SK-N-SH (cell line): ENCODE measurements at places on chromosomes 6 and 20. TPM values are rescaled to one million over a fixed set of nuclear protein-coding genes. Genes with fewer than 3 reads are reported as not detected.

GRCh38 chr6:128738112-128738511, 144.8 kb upstream of the LAMA2 start:
- no peak overlapping the region for H3K27ac ChIP-seq
- H3K4me1 ChIP-seq = no peaks in the 10 kb centered on the region
- DNase-seq = no peak
- H3K4me3 ChIP-seq = no peak overlapping the region
- H3K27me3 ChIP-seq = no peaks in the 10 kb centered on the region

- H3K27ac ChIP-seq = no peak overlapping the region
- no peak overlapping the region for H3K4me3 ChIP-seq
- no peak for DNase-seq
Observed at GRCh38 chr6:55011034-55011433, 163.3 kb upstream of the HCRTR2 start.

- peak overlapping the region; percentile 20; the same call in 1 of the 2 replicates for H3K27ac ChIP-seq
- peaks cover 10% of the 10 kb centered on the region for H3K4me1 ChIP-seq
- H3K36me3 ChIP-seq = no peaks in the 10 kb centered on the region
- DNase-seq = no peak
- no peak overlapping the region for H3K4me3 ChIP-seq
Observed at GRCh38 chr20:38117635-38118034, 47.4 kb downstream of the TGM2 start.

GRCh38 chr6:43616725-43617472, 12.2 kb downstream of the GTPBP2 start:
- no peaks in the 10 kb centered on the region for H3K27me3 ChIP-seq
- no peak overlapping the region for H3K27ac ChIP-seq
- no peak overlapping the region for H3K4me3 ChIP-seq

GRCh38 chr6:22164236-22164635, 132.6 kb downstream of the PRL start:
- H3K27me3 ChIP-seq = no peaks in the 10 kb centered on the region
- H3K4me3 ChIP-seq = no peak overlapping the region
- no peak overlapping the region for H3K27ac ChIP-seq
- no peaks in the 10 kb centered on the region for H3K4me1 ChIP-seq
- no peaks in the 10 kb centered on the region for H3K36me3 ChIP-seq

DNA sequence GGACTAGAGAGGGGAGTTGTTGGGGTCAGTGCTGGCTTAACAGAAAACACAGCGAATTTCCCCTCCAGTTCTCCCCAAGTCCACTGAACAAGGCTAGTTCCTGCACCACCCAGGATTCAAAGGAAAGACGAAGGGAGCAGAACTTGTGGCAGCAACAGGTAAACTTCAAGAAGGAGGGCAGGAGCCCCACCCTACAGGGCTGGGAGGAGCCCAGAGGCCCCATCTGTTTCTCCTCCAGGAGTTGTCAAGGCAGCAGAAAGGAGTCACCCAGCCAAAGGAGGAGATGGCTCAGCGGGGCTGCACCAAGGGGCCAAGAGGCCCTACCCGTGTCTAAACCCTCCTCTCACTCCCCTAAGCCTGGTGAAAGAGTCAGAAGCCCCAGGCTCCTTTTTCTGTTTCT, 1.7 kb downstream of the SAPCD1 start:
- DNase-seq = no peak
- no peaks in the 10 kb centered on the region for H3K27me3 ChIP-seq
- no peaks in the 10 kb centered on the region; the same call in 1 of the 2 replicates for H3K36me3 ChIP-seq
- H3K4me1 ChIP-seq = peaks cover 8% of the 10 kb centered on the region; the same call in 1 of the 2 replicates
- H3K4me3 ChIP-seq = no peak overlapping the region

- H3K36me3 ChIP-seq = no peaks in the 10 kb centered on the region
- DNase-seq = no peak
- peaks cover 2% of the 10 kb centered on the region; the same call in 1 of the 2 replicates for H3K4me1 ChIP-seq
- no peak overlapping the region for H3K27ac ChIP-seq
- no peaks in the 10 kb centered on the region for H3K27me3 ChIP-seq
- H3K4me3 ChIP-seq = no peak overlapping the region
Observed at GRCh38 chr20:50272030-50272723, 81.5 kb downstream of the CEBPB start.

DNA sequence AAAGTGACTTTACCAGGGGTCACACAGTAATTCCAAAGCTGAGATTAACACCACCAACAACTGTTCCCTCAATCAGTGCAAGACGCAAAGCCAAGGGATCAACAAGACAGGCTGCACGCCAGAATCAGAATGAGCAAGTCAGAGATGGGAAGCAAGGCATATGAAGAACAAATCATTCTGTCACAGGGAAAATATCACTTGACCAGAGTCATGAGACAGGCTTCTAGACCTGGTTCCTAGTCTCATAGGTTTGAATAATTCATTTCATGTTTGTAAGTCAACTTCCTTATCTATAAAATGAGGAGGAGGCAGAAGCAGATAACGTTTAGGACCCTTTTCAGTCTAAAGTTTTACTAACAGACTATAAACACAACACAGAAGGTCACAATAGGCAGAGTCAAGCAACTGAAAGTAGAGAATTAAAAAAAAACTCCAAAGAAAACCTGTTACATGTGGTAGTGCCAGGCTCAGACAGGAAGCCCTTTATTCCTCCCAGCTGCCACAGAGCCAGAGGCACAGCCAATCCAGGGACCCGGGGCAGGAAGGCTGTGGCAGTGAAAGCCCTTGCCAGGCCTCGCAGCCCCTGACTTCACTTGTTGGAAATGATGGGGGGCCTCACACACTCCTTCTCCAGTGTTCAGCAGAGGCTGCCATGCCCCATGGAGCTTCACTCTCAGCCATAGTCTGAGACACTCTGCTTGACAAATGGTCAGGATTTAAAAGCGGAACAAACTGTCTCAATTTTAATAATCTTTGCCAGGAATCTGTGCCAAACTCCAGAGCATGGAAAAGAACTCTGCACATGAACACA, 29.2 kb upstream of the DST start:
- H3K27me3 ChIP-seq = no peaks in the 10 kb centered on the region
- H3K36me3 ChIP-seq = peaks cover 4% of the 10 kb centered on the region; the same call in 1 of the 2 replicates
- peaks cover 8% of the 10 kb centered on the region for H3K4me1 ChIP-seq
- peak overlapping the region; percentile 4; the same call in 1 of the 2 replicates for H3K27ac ChIP-seq
- peak; percentile 46 for DNase-seq

DNA sequence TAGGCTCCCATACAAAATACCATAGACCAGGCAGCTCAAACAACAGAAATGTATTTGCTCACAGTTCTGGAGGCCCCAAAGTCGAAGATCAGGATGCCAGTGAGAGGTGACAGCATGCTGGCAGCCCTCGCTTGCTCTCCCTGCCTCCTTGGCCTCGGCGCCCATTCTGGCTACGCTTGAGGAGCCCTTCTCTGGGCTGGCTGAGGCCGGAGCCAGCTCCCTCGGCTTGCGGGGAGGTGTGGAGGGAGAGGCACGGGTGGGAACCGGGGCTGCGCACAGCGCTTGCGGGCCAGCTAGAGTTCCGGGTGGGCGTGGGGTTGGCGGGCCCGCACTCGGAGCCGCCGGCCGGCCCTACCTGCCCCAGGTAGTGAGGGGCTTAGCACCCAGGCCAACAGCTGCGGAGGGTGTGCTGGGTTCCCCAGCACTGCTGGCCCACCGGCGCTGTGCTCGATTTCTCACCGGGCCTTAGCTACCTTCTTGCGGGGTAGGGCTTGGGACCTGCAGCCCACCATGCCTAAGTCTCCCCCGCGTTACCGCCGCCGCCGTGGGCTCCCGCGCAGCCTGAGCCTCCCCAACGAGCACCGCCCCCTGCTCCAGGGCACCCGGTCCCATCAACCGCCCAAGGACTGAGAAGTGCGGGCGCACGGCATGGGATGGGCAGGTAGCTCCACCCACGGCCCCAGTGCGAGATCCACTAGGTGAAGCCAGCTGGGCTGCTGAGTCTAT, 32.6 kb upstream of the SERPINB9 start:
- no peaks in the 10 kb centered on the region for H3K36me3 ChIP-seq
- DNase-seq = no peak
- H3K27me3 ChIP-seq = no peaks in the 10 kb centered on the region
- no peaks in the 10 kb centered on the region for H3K4me1 ChIP-seq
- H3K4me3 ChIP-seq = no peak overlapping the region
- no peak overlapping the region for H3K27ac ChIP-seq

- H3K4me3 ChIP-seq = no peak overlapping the region
- no peaks in the 10 kb centered on the region for H3K27me3 ChIP-seq
- no peak for DNase-seq
- no peaks in the 10 kb centered on the region for H3K36me3 ChIP-seq
Observed at GRCh38 chr6:167590193-167590592, 236.5 kb upstream of the AFDN start.

DNA sequence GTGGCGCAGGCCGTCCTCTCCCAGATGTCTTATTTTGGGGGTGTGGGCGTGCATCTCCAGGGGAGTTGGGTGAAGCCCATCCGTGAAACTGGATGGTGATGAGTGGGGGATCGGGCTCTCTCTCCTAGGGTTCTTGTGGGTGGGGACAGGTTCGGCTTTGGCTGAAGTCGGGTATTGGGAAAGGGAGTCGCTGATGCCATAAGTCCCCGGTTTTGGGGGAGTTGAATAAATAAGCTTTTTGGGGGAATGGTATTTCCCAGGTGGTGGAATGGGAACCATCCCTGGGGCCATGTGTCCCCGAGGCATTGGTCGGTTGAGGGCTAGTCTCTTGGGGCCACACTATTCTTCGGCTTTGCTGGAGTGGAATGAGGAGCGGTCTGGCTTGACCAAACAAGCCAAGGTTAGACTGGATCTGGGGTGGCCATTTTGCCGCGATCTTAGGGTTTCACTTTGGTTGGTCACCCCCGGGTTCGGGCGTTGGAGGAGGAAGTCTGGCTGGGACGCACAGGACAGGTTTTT, 481 bp downstream of the ZNF133 start:
- H3K4me1 ChIP-seq = peaks cover 14% of the 10 kb centered on the region
- H3K27me3 ChIP-seq = no peaks in the 10 kb centered on the region
- peak; percentile 37 for DNase-seq
- H3K27ac ChIP-seq = peak overlapping the region; percentile 98
- H3K4me3 ChIP-seq = peak overlapping the region; percentile 95

GRCh38 chr6:116764961-116765841, at the start of gene FAM162B:
Gene FAM162B, minus strand, starts transcription at chr6:116765719. Its CDS starts 143 bp downstream, at chr6:116765576.
- H3K4me1 ChIP-seq = peaks cover 11% of the 10 kb centered on the region
- H3K27ac ChIP-seq = peak within 1 kb of the TSS; percentile 75; the same call in 1 of the 2 replicates
- peaks cover 14% of the 10 kb centered on the region; the same call in 1 of the 2 replicates for H3K27me3 ChIP-seq
- DNase-seq = peak; percentile 69
- no peaks in the 10 kb centered on the region for H3K36me3 ChIP-seq

- peak overlapping the region; percentile 88 for H3K27ac ChIP-seq
- peak; percentile 35 for DNase-seq
- H3K4me1 ChIP-seq = peaks cover 28% of the 10 kb centered on the region
- no peak overlapping the region for H3K4me3 ChIP-seq
- no peaks in the 10 kb centered on the region for H3K27me3 ChIP-seq
Observed at GRCh38 chr6:157143890-157144798, 179.2 kb downstream of the TMEM242 start.

DNA sequence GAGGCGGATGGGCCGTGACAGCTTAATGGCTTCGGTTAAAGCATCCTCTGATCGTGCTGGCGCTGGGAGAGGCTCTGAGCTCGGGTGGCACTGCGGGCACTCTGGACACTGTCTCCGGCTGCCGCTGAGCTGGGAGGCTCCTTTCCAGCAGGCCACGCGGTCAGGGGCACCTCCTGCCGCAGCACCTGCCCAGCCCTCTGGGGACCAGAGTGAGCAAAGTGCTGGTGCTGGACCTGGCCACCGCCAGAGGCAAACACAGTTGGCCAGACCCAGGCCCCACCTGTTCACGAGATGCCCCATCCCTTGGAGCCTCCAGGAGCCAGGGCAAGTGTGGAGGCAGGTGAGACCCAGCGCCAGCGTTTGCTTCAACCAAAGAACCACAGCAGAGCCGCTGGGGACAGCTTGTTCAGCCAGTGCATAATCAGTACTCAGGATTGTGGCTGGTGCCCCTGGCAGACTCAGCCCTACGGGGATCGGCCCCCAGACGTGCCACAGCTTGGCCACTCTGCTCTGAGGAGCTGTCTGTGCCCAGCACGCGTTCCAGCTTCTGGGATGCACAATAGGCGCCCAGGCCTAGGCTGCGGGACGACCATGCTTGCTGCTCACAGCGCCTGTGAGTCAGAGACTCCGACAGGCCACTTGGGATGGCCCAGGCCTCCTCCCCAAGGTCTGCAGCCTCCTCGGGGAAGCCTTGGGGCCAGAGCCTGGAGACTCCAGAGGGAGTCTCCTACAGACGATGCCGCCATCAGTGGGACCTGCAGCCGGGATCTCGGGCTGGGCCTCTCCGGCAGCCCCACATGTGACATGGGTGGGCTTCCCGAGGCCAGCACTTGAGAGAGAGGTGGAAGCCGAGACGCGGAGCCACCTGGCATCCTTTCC, 38.2 kb upstream of the SLCO4A1 start:
- no peaks in the 10 kb centered on the region for H3K36me3 ChIP-seq
- H3K27ac ChIP-seq = no peak overlapping the region
- H3K4me1 ChIP-seq = peaks cover 8% of the 10 kb centered on the region
- no peaks in the 10 kb centered on the region for H3K27me3 ChIP-seq
- no peak overlapping the region for H3K4me3 ChIP-seq

- H3K36me3 ChIP-seq = no peaks in the 10 kb centered on the region
- H3K27me3 ChIP-seq = no peaks in the 10 kb centered on the region
- no peak for DNase-seq
Observed at GRCh38 chr6:113287396-113287795, 569.7 kb upstream of the MARCKS start.

DNA sequence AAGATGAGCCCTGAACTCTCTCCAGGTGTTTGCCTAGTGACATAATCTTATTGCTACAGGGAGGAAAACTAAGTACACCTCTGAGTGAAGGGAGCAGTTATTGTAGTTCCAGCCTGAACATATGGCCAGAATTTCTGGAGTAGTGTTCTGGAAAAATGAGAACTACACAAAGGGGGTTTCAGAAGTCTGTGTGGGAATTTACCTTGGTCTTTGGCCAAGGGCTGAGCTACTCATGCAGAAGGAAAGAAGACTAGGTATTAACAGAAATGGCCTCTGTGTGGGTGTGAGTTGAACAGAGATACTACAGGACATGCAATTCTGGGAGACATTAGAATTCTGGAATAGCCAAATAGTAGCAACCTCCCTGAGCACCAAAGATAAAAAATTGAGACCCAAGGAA, 1009.7 kb upstream of the GJE1 start:
- H3K4me1 ChIP-seq = no peaks in the 10 kb centered on the region
- H3K27ac ChIP-seq = no peak overlapping the region
- H3K4me3 ChIP-seq = no peak overlapping the region
- DNase-seq = no peak

- peaks cover 9% of the 10 kb centered on the region; the same call in 1 of the 2 replicates for H3K4me1 ChIP-seq
- H3K27me3 ChIP-seq = peaks cover 66% of the 10 kb centered on the region
- H3K4me3 ChIP-seq = peak overlapping the region; percentile 46; the same call in 1 of the 2 replicates
Observed at GRCh38 chr20:25076731-25077609, 5.0 kb downstream of the VSX1 start.

GRCh38 chr20:57441510-57442154, 50.4 kb downstream of the RBM38 start:
- H3K36me3 ChIP-seq = no peaks in the 10 kb centered on the region
- H3K27me3 ChIP-seq = no peaks in the 10 kb centered on the region
- H3K4me1 ChIP-seq = no peaks in the 10 kb centered on the region
- H3K4me3 ChIP-seq = no peak overlapping the region

GRCh38 chr6:96162711-96163120, 146.9 kb downstream of the FUT9 start:
- no peaks in the 10 kb centered on the region for H3K36me3 ChIP-seq
- H3K27me3 ChIP-seq = no peaks in the 10 kb centered on the region
- H3K4me3 ChIP-seq = no peak overlapping the region
- H3K27ac ChIP-seq = no peak overlapping the region
- no peaks in the 10 kb centered on the region for H3K4me1 ChIP-seq

ZNF334 gene
- polyA plus RNA-seq = 4.5 and 5.5 TPM in 2 replicates

ABHD16B gene
- not detected in 2 replicates for polyA plus RNA-seq

PHIP gene
- polyA plus RNA-seq = 1.7 and 1.9 TPM in 2 replicates

DPPA5 gene
- polyA plus RNA-seq = not detected in 2 replicates

CRISP2 gene
- not detected in 2 replicates for polyA plus RNA-seq

RTEL1 gene
- 9.9 and 12.9 TPM in 2 replicates for polyA plus RNA-seq

MAPK13 gene
- 1.9 and 2.3 TPM in 2 replicates for polyA plus RNA-seq

BHLHE23 gene
- not detected in 2 replicates for polyA plus RNA-seq

HLA-DMB gene
- 0.10 TPM in 1 of 2 replicates, not detected in the other for polyA plus RNA-seq

CCN5 gene
- polyA plus RNA-seq = 0.05 TPM in 2 replicates

NOTCH4 gene
- polyA plus RNA-seq = 2.5 and 2.8 TPM in 2 replicates

SLC32A1 gene
- not detected in 2 replicates for polyA plus RNA-seq

FILIP1 gene
- 0.03 TPM in 2 replicates for polyA plus RNA-seq
